HT1080 (cell line): ENCODE measurements at places on chromosomes 1 and 21. TPM values are rescaled to one million over a fixed set of nuclear protein-coding genes. Genes with fewer than 3 reads are reported as not detected.

GRCh38 chr1:29655945-29656850 is 419.9 kb downstream of the PTPRU start:
- peak; percentile 47 for DNase-seq

Gene RAB42
- total RNA-seq: not detected in 2 replicates

DNA sequence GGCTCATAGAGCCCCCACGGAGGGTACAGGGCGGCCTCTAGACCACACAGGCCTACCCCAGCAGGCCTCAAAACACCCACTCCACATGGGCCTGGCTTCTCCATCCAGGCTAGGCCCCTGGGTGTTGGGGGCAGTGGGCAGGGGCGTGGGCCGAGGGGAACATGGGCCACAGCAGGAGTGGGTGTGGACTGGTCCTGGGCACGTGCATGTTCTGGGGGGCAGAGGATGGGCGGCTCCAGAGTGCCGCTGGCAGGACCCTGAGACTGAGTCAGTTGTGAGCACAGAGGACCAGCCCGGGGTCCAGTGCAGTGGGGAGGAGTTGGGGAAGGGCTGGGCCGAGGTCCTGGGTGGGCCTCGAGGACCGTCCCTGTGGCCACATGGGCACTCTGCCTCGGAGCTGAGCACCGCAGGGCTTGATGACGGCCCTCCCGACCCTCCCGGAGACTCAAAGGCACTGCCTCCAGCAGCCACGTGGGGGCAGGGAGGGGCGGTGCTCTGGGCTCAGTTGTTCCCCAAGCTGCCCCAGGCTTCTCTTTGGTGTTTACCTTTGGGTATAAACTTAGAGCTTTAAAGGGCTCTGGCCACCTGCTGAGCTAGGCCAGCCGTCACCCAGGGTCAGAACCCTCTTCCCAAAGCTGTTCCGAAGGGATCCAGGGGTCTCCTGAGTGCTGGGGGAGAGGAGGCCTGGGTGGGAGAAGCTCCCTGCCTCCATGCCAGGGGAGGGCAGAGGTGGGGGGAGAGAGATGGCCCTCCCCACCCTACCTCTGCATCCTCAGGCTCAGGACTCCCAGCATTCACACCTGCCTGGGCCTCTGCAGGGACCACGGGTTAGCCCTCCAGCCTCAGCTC is 79.9 kb downstream of the MORN1 start:
- peak; percentile 34 for DNase-seq

DNA sequence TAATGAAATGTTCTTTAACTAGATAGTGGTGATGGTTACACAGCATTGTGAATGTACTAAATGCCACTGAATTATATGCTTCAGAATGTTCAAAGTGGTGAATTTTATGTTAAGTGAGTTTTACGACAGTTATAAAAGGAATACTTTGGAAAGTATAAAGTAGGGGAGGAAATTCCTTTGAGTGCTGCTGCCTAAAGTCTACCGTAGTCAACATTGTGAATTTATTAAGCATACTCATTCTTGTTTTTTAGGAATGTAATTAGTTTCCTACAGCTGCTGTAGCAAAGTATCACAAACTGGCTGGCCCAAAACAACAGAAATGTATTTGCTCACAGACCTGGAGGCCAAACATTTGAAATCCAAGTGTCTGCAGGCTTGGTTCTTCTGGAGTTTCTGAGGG is 73.0 kb downstream of the SWT1 start:
- no peak for DNase-seq

- no peak for DNase-seq
Measured at GRCh38 chr1:96746440-96747420, 25.1 kb downstream of the PTBP2 start.
